ENCODE measurements at places on chromosomes 7 and 10.

DNA sequence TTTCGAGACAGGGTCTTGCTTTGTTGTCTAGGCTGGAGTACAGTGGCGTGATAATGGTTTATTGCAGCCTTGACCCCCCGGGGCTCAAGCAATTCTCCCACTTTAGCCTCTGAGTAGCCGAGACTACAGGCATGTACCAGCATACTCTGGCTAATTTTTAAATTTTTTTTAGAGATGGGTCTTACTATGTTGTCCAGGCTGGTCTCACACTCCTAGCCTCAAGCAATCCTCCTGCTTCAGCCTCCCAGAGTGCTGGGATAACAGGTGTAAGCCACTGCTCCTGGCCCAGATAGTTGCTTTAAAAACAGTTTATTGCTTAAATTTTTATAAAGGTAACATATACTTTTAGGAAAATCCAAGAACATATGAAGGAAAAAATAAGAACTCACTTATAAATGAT lies 26.3 kb downstream of the NEURL1 start:
- DNase-seq = no peak

- DNase-seq = peak; percentile 59
Observed at GRCh38 chr10:89295597-89295996, 6.2 kb upstream of the IFIT2 start.

DNA sequence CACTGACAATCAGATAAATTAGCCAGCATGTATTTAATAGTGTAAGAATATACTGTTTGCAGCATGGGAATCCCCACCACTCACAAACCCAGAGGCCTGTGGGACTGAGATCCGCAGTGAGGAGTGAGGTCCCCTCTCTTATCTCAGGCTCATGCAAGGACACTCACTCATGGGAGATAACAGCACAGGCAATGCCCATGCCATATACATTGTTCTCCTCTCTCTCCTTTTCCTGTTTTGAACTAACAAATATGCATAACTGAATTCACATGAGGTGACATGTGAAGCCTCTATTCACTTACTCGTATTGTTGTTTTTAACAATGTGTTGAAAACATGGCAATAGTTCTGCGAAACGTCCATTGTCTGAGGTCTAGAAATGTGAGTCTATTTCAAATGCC lies 230.5 kb downstream of the ARHGAP21 start:
- no peak for DNase-seq

DNA sequence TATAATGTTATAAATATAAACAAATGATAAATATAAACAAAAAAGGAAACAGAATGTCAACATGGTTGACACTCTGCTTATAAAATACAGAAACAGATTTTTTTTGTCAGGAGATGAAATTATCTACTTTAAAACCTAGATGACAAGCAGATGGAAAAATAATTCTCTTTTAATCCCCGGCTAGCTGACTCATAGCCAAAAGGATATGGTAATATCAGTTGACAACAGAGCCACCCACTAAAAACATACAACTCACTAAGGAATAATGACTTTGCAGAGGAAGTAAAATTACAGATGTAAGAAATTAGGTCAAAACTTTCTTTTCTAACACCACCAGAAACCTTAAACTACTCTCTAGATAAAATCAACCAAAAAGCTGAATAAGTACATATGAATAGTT lies 131.1 kb upstream of the ABCB5 start:
- no peak for DNase-seq

DNA sequence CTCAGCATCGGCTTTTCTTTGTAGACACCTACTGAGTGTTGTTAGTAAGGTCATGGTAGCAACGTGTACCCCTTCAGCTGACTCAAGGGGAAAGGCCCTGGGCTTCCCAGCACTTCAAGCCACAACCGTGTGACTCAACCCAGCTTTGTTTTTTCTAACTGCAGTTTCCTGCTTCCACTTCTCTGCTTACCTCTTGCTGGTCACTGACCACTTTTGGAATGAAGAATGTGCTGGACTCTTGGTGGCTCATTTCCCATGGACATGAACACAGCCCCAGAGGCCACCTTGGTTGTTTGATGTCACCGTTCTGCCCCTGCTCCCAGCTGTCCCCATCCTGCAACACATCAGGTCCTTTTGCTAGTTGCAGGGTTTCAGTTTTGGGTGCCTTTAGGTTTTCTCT lies 69.5 kb upstream of the ZNF438 start:
- DNase-seq = peak; percentile 64

DNA sequence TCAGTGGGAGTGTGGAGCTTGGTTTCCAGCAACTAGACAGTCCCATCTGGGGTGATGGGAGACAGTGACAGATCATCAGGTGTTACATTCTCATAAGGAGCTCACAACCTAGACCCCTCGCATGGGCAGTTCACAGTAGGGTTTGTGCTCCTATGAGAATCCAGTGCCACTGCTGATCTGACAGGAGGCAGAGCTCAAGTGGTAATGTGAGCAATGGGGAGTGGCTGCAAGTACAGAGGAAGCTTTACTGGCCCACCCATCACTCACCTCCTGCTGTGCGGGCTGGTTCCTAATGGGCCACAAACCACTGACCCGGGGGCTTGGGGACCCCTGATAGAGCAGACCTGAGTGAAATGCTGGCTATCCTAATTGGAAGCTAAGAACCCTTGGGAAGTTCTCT lies 242.8 kb downstream of the BAMBI start:
- DNase-seq = no peak

- DNase-seq = no peak
Observed at GRCh38 chr10:124338276-124338925, 80.3 kb downstream of the OAT start.

GRCh38 chr10:35613597-35614226 lies 8.6 kb downstream of the GJD4 start:
- DNase-seq = no peak

GRCh38 chr10:99870123-99870730 lies 87.8 kb downstream of the ABCC2 start:
- DNase-seq = no peak

DNA sequence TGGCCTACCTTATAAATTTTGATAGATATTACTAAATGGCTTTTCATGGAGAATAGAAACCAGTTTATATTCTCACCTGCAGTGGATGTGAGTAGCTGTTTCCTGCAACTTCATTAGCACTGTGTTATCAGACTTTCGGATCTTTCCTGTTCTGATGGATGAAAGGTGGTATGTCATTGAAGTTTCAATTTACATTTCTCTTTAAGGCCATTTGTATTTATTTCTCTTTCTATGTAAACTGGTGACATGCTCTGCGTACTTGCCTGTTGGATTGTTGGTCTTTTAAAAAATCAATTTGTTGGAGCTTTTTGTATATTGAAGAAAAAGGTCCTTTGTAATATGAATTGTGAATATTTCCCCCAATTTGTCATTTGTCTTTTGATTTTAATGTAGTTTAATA lies 95.8 kb upstream of the STRIP2 start:
- no peak for DNase-seq

- DNase-seq = no peak
Observed at GRCh38 chr10:76091926-76092325, 660.5 kb downstream of the LRMDA start.
